ENCODE measurements at places on chromosomes 6 and 20.

DNA sequence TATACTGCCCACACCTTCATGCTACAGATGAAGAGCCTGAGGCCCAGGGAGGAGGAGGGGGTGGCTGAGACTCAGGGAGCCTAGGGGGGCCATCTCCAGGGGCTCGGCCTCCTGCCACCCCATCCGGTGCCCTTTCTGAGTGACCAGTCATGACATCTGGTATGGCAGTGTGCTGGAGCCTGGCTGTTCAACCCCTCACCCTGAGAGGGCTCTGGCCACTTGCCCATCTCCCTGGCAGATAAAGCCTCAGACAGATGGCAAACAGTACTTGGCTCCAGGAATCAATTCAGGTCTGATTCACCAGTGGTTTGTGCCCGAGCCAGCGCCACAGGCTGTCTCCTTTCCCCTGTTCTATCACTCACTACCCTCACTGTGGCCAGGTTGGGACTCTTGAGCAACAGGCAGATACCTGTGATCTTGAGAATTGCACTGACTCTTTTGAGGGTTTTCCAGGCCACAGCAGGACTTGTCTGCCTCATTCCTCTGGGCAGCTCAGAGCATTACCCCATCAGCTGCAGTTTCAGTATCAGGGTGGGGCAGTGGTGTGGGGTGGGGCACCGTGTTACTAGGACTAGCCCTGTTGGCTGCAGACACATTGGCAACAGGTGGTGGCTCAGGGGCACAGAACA, 22.8 kb downstream of the SRSF3 start:
- peak; percentile 68 for DNase-seq

- DNase-seq, result no peak
Measured at GRCh38 chr6:37980222-37980595, 160.7 kb downstream of the ZFAND3 start.

DNA sequence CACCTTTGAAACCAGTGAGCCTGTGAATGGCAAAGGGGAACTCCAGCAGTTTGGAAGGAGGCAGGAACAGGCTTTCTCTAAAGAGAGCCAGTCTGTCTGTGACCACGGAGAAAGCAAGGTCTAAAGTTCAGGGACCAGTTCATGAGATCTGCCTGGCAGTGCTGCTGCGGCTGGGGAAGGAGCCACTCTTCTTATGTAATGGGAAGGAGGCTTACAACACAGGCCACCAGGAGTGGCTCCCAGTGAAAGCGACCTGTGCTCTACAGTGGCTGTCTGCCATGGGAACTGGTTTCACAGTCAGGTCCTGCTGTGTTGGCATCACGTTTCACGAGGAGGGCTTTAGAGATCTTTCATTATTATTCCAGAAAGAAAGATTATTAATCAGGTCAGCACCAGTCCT, 291.9 kb upstream of the PRDM1 start:
- no peak for DNase-seq

GRCh38 chr6:71138376-71138775, 150.2 kb upstream of the OGFRL1 start:
- no peak for DNase-seq

- DNase-seq, result no peak
Measured at GRCh38 chr20:62887152-62887859, 25.7 kb upstream of the TCFL5 start.

Measured in NCI-H524 treated with DMSO at 0.1 percent for 48 hours (cell line).